ENCODE measurements at places on chromosomes 11 and 22.
A peak's percentile ranks its signal among the peaks of the same experiment; 100 is the strongest.

- DNase-seq = no peak
Measured at GRCh38 chr11:1767399-1768140, 3.8 kb upstream of the CTSD start.

- peak; percentile 98 for DNase-seq
Measured at GRCh38 chr11:27218421-27219038, 144.5 kb downstream of the CCDC34 start.

DNA sequence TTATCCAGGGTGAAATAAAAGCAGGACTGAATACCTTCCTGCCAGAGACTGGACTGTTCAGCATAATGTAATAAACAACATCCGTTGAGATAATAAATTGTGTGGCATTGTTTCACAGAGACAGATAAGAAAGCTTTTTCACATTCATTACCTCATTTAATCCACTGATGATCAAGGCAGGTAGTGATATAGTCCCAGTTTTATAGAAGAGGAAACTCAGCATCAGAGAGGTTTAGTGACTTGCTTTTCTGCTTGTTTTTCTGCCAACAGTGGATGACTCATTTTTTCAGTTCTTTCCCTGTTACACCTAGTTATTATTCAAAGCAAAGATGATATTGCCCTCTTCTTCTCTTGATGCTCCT is 4.0 kb downstream of the MYO18B start:
- DNase-seq = no peak

DNA sequence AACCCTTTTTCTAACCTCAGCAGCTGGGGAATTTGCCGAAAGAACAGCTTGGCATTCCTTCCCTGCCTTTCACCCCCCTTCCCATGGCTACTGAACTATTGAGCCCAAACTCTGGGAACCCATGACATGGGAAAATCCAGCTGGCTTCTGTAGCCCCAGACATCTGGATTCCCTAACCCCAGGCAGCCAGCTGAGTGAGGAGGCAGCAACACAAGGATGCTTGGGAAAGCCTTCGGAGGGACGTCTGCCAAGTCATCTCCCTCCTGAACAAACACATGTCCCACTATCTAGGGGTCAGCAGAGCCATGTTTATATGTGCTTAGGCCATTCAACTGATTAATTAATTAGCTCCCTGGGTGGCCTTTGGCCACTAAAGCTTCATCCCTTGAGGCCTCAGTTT is 21.6 kb downstream of the LRRC55 start:
- DNase-seq = peak; percentile 39

GRCh38 chr11:6648501-6648900 is 7.1 kb downstream of the DCHS1 start:
- DNase-seq = no peak

DNA sequence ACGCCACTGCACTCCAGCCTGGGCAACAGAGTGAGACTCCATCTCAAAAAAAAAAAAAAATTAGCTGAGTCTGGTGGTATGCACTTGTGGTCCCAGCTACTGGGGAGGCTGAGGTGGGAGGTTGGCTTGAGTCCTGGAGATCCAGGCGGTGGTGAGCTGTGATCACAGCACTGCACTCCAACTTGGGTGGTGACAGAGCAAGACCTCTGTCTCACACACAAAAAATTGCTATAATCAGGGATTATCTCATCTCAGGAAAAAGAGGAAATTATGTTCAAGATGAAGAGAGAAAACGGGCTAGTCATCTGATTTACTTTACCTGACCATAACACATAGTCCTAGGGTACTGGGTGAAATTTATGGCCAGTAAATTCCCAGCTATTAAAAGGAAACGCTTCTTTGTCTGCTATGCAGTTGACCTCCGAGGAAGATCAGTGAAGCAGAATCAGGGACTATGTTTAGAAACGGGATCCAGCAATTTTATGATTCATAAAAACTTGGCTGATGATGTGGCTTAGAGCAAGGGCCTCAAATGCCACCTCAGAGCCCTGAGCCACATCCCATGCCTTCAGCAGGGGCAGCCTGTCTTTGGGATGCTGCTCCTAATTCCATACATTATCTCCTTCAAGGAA is 386.2 kb downstream of the NTM start:
- peak; percentile 74 for DNase-seq

DNA sequence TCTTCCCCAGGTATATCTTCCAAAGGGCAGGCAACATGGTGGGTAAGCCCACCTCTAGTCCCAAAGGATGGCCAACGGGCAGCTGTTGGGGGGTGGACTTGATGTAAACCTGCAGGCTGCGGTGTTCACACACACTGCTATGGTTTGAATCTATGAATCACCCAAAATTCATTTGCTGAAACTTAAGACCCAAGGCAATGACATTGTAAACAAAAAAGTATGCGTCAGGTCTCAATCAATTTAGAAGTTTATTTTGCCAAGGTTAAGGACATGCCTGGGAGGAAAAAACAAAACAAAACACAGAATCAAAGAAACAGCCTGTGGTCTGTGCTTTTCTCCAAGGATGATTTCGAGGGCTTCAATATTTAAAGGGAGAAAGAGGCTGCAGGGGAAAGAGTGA is 18.3 kb downstream of the RCN1 start:
- DNase-seq = no peak

DNA sequence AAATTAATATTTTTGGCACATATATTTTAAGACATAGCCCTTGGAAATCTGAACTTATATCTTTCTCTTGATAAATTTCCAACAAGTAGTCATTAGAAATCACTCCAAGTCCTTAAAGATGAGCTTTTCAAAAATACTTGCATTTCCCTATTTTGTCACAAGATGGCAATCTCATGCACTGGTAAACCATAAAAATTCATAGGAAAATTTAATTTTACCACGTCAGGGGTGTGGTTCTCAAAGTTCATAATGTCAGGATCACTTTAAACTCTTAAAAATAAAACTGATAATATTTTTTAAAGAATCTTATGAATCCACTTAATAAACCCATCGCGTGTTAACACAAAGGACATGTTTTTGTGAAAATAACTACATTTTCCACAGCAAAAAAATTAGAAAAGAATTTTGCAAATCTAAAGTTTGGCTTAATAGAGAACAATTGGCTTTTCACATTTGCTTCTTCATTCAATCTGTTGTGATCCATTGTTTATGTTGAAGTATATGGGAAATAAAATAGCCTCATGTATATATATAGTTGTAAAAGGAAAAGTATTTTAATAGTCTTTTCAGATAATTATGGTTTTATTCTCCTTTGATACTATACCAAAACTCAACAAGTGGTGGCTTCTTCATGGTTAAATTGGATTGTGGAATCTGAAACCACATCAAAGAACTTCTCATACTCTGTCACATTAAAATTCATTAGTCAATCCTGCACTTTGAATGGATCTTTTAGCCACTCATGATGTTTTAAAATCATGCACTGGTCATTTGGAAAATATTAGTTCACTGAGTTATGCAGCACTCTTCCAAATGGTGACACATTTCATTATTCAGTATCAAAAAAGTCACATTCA is 169.1 kb downstream of the CADM1 start:
- DNase-seq = peak; percentile 51

DNA sequence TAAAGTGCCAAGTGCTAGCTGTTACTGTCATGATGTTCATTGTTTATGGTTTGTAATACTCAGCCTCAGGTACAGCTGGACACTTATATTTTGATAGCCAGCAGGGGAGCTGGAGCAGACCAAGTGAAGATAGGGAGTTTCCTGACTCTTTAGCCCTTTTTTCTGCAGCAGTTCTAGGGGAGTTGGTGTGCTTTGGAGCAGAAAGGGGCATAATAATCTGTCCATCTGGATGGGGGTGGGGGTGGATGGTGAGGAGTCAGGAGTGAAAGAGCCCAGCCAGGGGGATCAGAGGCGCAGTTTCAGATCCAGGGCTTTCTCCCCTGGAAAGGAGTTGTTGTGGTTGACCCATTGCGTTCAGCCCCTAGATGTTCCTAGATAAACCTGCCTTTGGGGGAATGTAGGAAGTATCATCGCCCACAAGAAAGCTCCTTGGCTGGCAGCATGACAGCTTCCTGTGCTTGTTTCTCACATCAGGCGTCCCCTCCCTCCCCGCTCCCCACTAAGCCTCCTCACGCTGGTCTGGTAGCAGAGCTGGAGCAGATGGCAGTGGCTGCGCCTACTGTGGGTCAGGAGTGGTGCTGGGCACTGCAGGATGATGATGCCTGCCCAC is 41.9 kb downstream of the MED15 start:
- peak; percentile 30 for DNase-seq

- no peak for DNase-seq
Measured at GRCh38 chr11:57658023-57658361, 430 bp downstream of the CLP1 start.

DNA sequence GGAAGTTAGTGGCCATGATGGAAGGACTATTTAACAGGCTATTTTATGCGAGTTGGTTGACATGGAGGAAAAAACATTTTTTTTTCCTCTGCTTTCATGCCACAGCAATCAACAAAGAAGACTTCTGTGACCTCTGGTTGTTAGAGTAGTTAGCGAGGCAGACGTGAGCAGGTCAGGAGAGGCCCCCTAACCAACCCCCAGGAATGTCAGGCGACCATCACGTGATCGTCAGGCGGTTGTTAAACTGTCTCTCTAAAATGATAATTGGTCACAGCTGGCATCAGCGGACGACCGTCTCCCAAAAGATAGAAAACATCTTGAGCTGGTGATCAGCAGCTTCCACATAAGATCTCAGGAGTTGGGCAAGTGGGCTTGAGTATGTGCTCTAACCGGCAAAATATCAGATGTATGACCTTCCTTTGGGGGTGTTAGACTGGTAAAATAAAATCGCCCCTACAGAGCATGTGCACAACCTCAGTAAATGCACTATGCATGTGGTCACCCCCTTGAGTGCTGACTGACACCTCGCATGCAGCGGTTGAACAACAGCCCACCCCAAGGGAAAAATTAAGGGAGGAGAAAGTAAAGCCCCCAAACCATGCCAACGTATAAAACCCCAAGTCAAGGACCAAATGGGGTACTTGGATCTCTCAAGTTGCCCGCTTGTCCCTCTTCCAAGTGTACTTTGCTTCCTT is 20.9 kb upstream of the NARS2 start:
- DNase-seq = peak; percentile 37

- no peak for DNase-seq
Measured at GRCh38 chr11:45163956-45164575, 17.6 kb downstream of the PRDM11 start.

Measured in fibroblast of skin of scalp (primary cell).